ENCODE measurements at places on chromosomes 2 and 18.

- no peak for DNase-seq
Observed at GRCh38 chr18:45626330-45627203, 11.3 kb downstream of the SLC14A2 start.

DNA sequence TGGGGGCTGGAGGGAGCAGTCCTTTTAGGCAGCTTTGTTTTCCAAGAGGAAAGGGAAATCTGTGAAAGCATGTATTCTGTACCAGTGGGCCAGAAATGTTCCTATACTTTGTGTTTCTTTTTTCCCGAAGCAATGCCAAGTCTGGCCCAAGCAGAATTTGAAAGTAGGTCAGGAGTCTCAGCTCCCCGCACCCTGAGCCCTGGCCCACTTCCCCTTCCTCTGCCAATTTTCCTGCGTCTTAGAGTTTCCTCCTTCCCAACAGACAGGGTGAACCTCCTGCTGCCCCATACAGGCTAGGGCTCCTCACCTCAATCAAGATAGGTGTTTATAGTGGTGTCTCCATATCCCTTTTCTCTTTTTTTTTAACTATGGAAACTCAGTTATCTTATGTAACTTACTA, 65.3 kb downstream of the KCTD18 start:
- DNase-seq, result no peak

DNA sequence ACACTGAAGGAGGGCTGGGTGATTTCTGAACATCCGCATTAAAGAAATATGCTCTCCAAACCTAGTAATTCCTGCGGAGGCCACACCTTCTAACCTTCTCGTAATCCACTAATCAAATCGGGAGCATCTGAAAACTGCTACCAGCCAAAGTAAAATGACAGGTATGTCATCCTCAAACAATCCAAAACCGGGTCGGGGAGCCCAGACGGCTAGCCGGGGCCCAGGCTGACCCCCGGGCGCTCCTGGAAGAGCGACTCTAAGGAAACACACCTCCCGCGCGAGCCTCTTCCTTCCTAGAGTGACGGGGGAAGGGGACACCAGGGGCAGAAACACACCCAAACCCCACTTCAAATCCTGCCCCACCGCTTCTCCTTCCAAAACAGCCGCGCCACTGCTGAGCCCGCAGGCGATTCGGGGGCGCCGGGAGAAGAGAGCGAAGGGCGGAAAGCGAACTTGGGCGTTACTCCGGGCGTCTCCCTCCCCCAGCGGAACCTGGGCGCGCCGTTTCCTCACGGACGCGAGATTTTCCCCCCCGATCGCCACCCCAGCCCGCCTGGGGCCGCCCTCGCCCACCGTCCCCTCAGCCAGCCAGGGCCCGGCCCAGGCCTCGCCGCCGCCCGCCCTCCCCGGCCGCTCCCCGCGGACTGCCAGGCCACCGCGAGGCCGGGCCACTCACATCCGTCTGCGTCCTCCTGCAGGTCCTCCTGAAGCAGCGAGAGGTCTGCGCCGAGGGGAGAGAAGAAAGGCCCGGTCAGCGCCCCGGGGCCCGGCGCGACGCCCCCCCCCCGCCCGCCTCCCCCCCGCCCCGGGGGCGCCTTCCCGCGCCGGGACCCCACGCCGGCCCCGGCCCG, 584 bp downstream of the PPP4R1 start:
- no peak for DNase-seq

DNA sequence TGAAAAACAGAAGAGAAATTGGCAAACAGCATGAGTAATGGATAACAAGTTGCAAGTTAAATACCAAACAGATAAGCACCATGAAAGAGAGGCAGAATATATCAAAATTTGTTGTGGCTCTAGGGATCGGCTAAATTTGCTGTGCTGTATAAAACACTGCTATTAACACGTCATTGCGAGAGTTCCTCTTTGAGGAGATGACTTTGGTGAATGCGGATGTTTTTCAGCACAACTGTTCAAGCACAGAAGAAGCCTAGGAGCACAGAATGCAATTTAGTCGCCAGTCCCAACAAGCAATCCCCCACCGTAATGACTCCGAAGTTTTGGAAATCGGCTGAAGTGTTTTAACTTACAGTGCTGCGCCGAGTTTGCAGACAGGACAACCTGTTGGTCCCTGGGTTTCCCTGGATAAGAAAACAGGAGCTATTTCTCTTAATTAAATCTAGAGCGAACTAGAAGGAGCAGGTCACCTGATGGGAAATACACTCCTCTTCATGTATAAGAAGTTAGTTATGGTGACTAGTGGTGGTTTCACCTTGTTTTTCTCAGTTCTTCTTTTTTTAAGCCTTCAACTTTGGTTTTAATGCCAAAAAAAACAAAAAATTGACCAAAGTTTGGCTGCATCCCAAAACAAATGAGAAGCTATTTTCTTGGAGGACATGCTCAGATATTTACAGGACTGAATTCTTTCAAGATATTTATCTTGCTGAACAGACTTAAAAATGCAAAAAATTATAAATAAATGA, 454.1 kb upstream of the SALL3 start:
- DNase-seq, result no peak

DNA sequence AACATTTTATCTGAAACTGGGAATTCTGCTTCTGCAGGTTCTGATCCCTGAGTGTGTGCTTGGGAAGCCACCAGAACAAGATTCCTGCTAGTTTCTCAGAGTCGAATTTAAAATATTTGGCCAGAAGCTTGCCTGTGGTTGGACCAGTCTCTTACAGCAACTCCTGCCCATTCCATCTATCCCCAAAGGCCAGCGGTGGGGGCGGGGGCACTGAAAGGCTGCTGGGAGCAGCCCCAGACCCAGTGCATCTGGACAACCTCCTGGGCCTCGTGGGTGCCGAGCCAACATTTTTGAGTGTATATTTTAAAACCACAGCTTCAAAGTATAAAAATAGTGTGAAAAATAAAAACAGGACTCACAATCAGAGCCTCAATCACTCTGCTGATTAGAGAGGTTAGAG, 38.6 kb upstream of the ZFP36L2 start:
- DNase-seq, result no peak

DNA sequence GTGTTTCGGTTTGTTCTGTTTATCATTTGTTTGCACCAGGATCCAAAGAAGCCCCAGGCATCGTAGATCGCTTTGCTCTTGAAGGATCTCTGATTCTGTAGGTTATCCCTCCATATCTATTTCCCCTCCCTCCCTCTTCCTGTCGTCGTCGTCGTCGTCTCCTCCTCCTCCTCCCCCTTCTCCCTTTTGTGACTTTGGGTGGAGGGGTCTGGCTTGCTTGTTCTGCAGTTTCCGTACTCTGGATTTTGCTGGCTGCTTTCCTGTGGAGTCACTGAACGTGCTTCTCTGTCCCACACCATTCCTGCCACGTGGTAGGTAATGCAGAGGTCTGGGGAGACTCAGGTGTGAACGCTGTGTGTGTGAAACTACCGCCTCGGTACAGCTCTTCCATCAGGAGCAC, 225.0 kb downstream of the LDLRAD4 start:
- DNase-seq, result no peak

GRCh38 chr2:239780236-239780994, 244.7 kb downstream of the NDUFA10 start:
- no peak for DNase-seq

- no peak for DNase-seq
Observed at GRCh38 chr18:68270017-68270416, 444.9 kb downstream of the TMX3 start.

DNA sequence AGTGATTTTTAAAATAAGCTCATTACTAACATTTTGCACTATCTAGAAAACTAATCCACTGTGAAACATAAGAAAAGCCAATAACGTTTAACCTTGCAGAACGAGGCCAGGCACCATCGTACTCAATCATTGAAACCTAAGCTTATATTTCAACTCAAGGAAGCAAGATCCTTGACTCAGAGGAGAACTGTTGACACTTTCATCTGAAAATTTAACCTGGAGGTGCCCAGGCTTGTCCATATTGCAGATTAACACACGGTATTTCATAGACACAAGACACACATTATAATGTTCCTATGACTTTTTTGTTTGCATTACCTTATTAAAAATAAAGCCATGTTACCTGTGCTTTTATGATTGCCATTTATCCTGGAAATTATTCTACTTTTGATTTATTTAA, 89.6 kb downstream of the ZNF385B start:
- no peak for DNase-seq

DNA sequence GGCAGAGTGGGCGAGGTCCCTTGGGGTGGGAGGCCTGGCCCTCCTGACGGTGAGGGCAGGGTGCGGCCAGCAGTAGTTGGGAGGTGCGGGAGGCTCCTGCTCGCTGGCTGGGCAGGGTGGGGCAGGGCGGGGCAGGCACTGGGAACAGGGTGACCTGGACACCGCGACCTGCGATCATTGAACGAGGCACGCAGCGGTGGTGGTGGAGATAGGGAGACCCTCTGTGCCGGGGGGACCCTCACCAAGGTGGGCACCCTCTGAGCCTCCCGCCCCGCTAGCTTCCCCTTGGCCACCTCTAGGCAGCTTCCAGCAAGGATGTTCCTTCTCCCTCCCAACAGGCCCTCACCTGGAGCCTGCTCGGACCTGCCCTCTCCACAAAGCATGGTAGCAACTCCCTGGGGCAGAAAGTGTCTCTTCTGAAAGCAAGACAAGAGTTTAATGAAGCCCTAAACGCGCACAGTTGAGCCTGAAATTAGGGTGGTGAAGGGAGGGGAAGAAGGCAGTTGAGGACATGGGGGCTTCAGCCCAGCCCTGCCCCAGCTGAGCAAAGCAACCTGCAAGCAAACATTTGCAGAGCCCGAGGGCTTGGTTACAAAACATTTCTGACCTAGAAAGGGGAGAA, 15.4 kb upstream of the FOSL2 start:
- no peak for DNase-seq

GRCh38 chr2:65791404-65791975, 359.1 kb upstream of the SPRED2 start:
- DNase-seq, result no peak

DNA sequence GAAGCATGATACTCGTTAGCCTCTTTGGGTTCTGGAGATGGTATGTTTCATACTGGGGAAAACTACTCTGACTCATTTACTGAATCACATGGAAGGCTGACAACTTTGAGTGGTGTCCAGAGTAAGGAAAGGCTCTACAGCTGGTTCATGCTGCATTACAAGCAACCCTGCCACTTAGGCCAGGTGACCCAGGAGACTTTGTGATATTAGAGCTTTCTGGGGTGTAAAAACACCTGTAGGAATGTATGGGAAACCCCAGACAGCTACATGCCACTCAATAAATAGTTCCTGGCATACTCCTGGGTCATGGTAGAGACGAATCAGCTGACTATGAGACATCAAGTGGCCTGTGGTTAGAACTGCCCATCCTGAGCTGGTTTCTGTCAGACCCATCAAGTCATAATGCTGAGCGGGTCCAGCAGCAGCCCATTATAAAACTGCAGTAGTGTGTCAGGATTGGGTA, 21.3 kb upstream of the TCF7L1 start:
- no peak for DNase-seq

DNA sequence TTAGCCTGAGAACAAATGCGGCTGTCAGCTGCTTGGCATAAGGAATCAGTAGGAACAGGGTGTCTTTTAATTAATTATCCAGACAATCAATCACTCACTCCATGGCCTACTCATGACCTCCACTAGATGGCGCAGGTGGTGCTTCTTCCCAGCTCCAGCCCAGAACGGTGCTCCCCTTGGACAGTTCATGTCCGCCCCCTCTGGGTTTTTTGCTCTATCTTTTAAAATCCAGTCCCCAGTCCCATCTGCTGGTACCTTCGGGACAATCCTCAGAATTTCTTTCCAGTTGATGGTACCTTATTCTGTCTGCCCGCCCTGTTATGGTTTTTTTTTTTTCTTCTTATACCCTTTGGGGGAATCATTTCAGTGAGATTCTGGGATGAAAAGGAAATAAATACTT, 99.8 kb downstream of the CACNB4 start:
- DNase-seq, result no peak

DNA sequence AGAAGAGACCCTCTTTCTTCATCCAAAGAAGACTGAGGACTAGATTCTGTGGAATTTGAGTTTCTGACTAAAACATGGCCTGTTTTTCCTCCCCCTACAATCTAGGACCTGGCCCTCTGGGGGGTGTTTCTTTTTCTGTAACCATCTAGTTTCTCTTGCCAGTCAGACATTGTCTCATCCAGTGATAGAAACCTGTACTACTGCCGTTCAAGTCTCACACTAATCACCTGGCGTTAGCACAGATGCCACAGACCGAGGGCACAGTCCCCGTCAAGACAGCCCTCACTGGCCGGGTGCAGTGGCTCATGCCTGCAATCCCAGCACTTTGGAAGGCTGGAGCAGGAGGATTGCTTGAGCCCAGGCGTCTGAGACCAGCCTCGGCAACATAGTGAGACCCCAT, 126.9 kb upstream of the NDUFV2 start:
- DNase-seq, result no peak

- DNase-seq, result no peak
Observed at GRCh38 chr2:156573710-156574109, 137.5 kb downstream of the GPD2 start.

DNA sequence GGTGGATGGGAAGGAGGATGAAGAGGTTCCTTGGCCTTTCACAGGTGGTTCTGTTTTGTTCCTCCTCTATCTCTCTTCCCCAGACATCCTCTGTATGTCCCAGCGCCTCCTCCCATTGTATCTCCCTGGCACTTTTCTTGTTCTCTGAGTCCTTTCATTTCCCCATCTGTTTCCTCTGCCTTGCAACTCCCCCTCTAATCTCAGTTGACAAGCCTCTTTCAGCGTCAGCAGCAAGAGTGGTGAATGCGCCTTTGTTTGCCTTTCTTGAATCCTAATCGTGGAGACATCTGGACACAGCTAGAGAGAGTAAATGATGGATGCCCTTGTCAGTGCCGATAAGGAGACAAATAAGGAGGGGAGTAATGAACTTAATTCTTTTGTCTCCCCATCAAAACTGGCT, 167.0 kb downstream of the NDUFA10 start:
- no peak for DNase-seq

GRCh38 chr2:164766216-164766953, 75.2 kb downstream of the COBLL1 start:
- no peak for DNase-seq

GRCh38 chr2:128601298-128602037, 282.8 kb upstream of the HS6ST1 start:
- DNase-seq, result no peak

- DNase-seq, result no peak
Observed at GRCh38 chr2:215019085-215019484, 119.3 kb downstream of the ABCA12 start.

DNA sequence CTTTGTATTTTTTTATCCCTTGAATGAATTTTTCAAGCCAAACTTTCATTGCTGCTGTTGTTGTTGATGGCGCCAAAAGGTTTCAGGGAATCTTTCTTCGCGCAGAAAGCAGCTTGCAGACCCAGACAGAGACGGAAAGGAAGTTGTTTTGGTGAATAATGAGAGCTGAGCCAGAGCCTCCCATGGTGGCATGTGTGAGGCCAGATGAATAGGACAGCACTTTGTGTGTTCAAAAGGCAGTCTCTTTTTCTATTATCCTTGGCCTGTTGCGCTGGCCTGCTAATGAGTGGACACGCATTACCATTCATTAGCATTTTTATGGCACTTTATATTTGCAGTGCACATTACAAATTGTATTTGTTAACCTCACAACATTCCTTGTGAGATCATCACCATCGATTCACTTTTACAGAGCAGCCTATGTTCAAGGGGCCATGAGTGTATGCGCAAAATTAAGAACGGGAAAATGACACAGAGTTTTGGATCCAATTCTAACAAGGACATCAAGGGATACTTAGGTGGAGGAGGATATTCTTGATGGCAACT, 754.7 kb downstream of the BCL11A start:
- no peak for DNase-seq
